ENCODE measurements at places on chromosomes 7 and 10.
A peak's percentile ranks its signal among the peaks of the same experiment; 100 is the strongest.

DNA sequence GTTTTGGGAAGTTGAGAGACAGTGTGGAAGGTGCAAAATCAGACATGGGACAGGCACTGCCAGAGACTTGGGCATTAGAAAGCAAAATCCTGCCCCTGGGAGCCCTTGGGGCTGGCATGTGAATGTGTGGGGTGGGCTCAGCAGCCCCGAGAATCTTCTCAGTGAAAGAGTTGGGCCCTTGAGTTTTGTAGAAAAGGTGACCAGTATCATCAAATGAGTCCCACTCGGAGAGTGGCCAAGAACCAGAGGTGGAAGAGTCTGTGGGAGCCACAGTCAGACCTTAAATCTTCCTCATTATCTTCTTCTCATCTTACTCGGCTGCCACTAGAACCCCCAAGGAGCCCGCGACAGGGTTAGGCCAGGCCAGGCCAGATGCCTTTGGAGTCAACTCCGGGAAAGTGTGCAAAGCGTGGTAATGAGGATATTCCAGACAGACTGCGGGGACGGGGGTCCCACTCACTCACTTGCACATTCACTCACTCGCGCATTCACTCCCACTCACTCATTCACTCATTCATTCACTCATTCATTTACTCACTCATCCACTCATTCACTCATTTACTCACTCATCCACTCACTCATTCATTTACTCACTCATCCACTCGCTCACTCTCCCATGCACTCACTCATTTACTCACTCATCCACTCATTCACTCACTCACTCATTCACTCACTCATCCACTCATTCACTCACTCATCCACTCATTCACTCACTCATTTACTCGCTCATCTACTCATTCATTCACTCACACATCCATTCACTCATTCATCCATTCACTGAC, 74.9 kb downstream of the CARD11 start:
- DNase-seq, result no peak

GRCh38 chr7:27032839-27033238, 63.0 kb downstream of the HOXA1 start:
- no peak for DNase-seq

- DNase-seq, result no peak
These were observed 266.2 kb upstream of the PHF14 start for GRCh38 chr7:10707519-10707918.

DNA sequence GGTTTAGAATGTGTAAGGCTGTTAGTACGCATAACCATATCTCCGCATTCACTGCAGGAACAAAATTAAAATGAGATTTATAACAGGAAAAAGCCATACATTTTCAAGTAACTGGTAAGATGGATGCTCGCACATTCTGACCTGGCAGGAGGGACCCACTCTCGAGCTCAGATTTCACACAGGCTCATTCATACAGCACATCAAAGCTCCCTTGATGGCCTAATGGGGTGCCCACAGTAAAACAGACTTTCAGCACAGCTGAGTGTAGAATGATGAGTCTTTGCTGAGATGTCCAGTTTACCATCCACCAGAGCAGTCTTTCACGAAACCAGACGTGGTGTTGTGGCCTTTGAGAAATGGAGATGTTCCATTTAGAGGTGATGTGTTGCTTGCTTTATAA, 8.9 kb downstream of the FOXI2 start:
- DNase-seq, result no peak

DNA sequence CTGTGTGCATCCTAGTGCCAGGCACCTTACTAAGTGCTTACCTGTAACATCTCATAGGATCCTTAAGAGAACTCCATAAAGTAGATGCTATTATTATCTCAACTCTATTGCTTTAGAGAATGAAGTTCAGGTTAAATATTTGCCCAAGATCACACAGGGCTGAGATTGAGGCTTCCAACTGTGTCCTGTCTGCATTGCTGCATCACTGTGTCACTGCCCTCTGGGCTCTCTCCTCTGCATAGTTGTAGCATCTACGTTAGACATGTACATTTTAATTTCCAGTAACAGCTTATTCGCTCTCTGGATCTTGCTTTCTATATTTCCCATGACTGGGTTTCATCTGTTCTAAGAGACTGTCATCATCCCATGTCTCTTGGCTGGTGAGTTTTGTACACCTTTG, 63.6 kb upstream of the FZD8 start:
- DNase-seq, result no peak

DNA sequence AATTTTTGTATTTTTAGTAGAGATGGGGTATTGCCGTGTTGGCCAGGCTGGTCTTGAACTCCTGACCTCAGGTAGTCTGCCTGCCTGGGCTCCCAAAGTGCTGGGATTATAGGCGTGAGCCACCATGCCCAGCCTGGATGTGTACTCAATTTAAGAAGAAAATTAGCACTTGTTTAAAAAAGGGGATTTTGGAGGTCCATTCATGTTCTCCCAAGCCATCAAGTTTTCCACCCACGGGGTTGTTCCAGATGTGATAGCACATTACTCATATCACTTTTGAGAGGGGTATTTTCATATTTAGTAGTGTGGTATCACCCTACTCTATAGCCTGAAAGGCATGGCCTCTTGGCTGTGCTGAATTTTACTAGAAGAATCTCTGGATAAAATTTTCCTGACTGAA, 10.5 kb upstream of the SLC26A3 start:
- DNase-seq, result peak; percentile 14

DNA sequence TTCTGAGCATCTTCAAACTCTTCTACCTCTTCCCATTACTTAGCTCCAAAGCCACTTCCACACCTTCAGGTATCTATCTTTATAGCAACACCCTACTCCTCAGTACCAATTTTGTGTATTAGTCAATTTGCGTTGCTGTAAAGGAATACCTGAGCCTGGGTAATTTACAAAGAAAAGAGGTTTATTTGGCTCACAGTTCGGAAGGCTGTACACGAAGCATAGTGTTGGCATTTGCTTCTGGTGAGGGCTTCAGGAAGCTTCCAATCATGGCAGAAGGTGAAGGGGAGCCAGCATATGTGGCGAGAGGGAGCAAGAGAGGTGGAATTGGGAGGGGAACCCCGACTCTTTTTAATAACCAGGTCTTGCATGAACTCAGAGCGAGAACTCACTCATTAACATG, 17.6 kb upstream of the CRYGN start:
- no peak for DNase-seq

- no peak for DNase-seq
These were observed 53.1 kb upstream of the TM9SF3 start for GRCh38 chr10:96639899-96640298.

- no peak for DNase-seq
These were observed 23.0 kb downstream of the PRLHR start for GRCh38 chr10:118572256-118573041.

DNA sequence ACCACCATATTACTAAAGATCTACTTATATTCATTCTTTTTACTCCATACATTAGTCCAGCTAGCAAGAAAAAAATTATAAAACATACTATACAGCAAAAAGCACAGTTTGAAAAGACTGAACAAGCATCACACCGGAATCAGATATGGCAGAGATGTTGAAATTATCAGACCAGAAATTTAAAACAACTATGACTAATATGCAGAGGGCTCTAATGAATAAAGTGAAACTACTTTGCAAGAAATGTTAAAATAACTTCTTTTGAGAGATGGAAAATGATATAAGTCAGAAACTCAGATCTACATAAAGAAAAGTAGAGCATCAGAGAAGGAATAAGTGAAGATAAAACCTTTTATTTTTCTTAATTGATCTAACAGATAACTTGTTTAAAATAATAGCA, 50.9 kb downstream of the SGCE start:
- DNase-seq, result no peak

DNA sequence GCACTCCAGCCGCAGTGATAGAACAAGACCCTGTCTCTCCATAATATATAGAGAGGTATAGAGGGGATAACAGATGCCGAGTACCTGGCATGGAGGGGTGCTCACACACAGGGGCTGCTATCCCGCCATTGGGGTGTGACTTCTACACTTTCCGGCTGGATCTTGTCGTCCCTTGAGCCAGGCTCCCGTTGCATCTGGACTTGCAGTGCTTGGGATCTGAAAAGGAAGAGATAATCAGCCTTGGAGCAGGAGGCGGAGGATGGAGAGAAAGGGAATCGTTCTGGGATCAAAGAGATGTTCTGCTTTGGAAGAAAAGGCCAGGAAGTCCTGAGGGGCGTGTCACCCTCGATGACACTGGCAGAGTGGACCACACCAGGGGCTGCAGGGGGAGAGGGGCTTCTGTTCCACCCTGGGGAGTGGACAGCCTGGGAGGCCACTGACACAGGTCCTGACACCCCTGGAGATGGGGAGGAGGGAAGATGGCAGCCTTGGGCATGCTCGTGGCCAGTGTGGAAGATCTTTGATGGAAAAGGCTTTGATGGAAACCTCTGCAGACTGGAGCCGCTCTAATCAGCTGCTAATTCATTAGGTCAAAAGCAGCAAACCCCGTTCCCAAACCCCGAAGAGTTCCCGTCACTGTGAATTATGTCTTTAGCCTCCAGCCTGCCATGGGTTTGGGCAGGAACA, 85.1 kb downstream of the CARD11 start:
- DNase-seq, result no peak

DNA sequence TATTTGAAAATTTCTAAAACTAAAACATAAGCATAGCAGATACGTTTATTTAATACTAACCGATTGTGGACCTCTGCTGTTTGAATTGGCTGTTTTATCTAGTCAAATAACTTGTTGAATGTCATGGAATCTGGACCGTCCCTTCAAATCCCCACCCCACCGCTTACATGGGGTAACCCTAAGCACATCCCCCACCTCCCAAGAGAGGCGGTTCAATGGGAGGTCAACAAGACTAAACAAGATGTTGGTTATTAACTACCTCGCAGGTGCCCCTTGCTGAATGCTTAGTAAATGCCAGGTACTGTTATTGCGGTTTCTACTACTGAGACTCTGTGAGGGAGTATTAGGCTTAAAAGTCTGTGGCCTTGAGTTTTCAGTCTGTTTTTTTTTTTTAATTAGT, 70.9 kb downstream of the DAGLB start:
- DNase-seq, result no peak

DNA sequence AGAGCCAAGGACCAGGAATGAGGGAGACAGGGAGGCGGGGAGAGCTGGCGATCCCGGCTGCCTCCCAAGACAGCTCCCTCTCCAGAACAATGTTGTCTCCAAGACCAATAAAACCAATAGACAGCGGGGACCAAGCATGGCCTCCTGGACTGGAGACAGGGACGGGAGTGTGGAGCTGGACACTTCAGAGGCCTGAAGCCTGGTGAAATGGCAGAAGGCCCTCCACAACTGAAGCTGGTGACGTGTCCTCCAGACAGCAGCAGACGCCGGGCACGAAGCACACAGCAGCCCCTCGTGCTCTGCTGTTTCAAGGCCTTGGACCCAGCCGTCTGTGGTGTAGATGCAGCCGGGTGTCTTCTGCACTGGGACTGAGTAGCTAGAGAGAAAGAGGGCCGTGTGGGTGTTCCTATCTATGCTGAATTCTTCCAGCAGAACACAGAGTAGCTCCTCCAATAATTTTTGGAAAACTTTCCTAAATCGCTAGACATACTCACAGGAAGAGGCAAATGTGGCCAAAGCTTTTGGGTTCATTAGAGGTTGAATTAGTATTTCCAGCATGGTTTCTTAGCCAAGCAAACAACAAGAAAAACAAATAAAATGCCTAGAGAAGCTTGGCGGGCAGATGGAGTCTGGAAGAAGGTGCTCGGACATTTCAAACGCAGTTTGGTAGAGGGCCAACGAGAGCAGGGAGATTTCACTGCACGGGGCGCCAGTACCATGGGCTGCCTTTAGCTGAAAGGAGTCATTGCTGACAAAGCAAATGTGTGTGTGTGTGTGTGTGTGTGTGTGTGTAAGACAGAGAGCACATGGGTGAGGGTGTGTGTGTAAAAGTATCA, 570.4 kb downstream of the TCERG1L start:
- DNase-seq, result no peak

DNA sequence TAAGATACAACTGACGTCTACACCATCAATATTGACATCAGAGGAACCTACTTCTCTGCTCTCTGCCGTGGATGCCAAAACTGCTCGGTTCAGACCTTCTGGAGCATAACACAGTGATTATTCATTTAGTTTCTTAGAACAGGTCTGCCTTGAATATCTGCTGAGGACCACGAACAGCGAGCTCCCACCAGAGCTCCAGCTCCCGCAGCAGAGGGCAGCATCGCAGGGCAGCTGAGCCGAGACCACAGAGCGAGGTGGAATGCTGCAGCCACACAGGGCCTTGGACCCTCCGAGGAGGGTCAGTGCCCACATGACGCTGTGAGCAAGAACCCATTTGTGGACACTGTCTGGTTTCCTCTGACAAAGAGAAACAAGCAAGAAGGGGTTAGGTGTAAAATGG, 6.8 kb downstream of the VIPR2 start:
- no peak for DNase-seq

GRCh38 chr10:13808556-13809391, 222.0 kb downstream of the PRPF18 start:
- no peak for DNase-seq

DNA sequence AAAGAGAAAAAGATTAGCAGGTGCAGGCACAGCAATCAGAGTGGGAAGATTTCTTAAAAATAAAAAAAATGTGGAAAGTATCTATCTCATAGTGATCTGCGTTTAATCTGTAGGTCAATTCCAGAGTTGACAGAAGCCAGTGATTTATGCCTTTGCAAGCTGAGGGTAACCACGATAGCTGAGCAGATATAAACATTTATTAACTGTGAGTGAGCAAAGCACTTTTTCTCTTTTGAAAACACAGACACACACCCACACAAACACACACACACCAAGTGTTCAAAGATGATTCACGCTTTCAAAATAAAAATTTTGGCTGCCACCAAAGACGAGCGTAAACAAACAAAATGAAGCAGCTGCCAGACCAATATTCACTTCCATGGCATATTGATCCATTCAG, 243.2 kb upstream of the SLC26A5 start:
- no peak for DNase-seq

- DNase-seq, result no peak
These were observed 106.2 kb upstream of the KCTD7 start for GRCh38 chr7:66522518-66522917.

DNA sequence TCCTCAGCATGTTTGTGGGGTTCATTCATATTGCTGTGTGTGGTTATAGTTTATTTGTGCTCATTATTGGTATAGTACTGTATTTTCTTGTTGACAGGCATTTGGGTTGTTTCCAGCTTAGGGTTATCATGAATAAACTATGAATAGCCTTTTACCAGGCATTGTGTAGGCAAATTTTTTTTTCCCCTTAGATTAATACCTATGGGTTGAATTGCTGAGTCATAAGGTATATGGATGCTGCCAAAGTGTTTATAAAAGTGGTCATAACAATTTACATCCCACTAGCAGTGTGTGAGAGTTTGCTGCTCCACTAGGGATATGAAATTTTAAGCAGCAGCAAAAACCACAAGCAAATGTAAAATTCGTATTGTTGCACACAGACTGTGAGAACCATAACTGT, 175.0 kb downstream of the PLPP4 start:
- no peak for DNase-seq

DNA sequence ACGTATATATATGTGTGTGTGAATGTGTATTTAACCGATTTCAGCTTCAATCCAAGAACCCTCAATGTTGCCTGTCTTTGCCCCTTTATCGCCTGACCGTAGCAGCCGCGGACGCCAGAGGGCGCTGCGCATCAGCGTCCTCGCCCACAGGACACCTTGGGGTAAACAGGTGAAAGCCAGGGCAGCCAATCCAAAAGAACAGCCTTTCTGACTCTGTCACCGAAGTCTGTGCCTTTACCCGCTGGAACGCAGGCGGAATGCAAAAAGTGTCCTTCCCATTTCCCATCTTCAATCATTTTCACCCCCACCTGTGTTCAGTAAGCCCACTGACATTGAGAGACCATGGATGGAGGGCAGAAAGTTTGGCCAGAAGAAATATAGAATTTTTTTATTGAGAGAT, 3.6 kb downstream of the NXPH1 start:
- peak; percentile 31 for DNase-seq

GRCh38 chr10:94375374-94375773, 12.6 kb upstream of the NOC3L start:
- DNase-seq, result no peak

Data from activated CD4-positive, alpha-beta T cell treated with anti-CD3 and anti-CD28 coated beads for 24 hours (primary cell).